Right lung (tissue), 10 donors: ENCODE measurements at places on chromosomes 4 and X.

DNA sequence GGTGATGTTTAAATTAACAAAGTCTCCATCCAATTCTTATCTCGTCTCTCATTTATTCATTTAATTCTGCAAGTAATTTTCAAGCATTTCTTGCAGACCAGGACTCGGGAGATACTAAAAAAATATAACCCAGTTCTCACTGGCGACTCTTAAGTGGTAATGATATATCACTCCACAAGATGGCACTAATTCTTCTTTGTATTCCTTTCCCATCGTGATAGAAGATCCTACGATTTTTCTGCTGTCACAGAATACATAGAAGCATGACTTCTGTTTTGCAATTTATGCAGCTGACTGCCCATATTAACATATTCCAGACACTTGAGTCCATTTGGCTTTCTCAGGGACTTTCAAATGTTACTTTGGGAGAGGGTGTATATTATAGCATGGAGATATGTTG is 64.0 kb upstream of the FGF13 start:
- no peak for DNase-seq

GRCh38 chr4:80655662-80656061 is 320.1 kb downstream of the CFAP299 start:
- DNase-seq: peak; percentile 14

- peak; percentile 84 for DNase-seq
Observed at GRCh38 chr4:155506745-155507144, 130.0 kb upstream of the MAP9 start.

- DNase-seq: no peak
Observed at GRCh38 chr4:133866328-133866699, 335.3 kb downstream of the PABPC4L start.

- DNase-seq: no peak
Observed at GRCh38 chr4:3283483-3283882, 9.3 kb upstream of the RGS12 start.

- DNase-seq: no peak
Observed at GRCh38 chr4:47519239-47519883, 34.3 kb downstream of the ATP10D start.

GRCh38 chr4:147772459-147772969 is 40.6 kb downstream of the ARHGAP10 start:
- no peak for DNase-seq

DNA sequence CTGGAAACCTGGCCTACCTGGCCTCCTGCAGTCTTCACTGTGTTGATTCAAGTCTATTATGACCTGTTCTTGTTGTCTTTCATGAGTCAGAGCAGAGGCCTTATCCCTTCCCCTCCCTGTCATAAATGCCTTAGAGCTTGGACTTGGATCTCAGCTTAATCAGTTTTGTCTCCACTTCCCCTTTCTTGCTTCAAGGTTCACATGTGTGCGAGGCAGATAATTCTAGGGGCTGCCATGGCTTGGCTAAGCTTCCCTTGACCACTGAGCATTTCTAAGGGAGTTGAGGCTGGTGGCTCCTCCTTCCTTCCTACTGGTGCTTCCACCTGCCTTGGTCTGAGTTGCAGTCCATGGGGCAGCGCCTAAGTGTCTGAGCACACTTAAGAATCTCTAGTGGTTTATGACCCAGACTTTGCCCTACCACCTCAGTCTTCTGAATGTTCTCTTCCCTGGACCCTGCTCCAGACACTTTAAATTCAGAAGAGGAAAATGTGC is 1.7 kb upstream of the HEPH start:
- no peak for DNase-seq
